ENCODE measurements at places on chromosomes 2 and 18.

DNA sequence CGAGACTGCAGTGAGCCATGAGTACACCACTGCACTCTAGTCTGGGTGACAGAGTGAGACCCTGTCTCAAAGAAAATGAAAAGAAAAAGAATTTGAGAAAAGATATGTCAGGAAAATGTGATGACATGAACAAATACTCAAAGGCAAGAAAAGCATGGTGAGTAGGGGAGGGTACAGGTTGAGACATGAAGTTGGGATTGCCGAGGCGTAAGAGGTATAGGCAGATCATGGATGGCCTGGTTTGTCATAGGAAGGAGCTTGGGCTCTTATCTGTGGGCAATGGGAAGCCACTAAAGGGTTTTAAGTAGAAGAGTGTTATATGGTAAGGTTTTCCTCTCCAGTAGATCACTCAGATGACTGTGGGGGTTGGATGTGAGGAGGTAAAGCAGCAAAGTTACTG is 32.3 kb downstream of the SPAST start:
- DNase-seq, result no peak

GRCh38 chr2:10658914-10659257 is 30.9 kb downstream of the NOL10 start:
- DNase-seq, result no peak

DNA sequence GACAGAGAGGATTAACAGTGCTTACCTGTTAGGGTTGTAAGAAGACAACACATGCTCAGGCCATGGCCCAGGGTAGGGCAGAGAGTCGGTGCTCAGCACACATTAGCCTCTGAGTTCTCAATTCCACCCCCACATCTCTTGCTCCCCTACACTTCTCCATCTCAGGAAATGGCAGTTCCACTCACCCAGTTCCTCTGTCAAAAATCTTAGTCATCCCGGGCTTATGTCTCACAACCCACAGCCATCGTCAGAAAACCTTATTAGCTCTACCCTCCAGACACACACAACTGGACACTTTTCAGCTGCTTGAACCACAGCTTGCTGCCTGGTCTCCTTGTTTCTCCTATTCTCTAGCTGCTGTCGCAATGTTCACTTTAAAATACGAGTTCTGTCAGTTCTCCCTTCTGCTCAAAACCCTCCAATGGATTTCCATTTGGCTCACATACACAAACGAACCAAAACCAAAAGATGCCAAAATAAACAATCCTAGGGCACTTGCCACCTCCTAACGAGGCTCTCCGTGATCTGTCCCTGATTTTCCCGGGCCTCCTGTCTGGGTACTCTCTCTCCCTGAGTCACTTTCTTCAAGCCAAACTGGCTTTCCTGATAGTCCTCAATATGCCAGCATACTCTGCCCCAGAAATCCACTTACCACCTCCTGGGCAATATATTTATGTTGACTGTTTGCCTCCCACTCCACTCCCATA is 89.7 kb downstream of the KCTD1 start:
- DNase-seq, result no peak

DNA sequence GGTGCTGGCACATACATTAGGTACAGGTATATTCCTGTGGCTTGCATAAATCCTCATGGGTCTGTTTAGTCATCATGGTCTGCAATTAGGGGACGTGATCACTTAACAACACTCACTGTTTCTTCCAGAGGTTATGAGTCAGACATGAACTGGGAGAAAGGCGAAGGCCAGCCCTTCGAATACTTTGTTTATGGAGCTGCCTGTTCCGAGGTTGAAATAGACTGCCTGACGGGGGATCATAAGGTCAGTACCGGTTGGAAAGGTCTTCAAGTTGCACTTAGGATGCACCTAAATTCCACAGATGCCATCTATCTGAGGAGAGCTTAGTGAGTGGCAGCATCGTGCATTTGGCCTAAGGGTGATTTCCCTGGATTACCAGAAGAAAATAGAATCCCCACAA is 76.9 kb downstream of the AOX1 start:
- DNase-seq, result no peak

- no peak for DNase-seq
These were observed 319.4 kb upstream of the KCNH7 start for GRCh38 chr2:163157891-163158496.

DNA sequence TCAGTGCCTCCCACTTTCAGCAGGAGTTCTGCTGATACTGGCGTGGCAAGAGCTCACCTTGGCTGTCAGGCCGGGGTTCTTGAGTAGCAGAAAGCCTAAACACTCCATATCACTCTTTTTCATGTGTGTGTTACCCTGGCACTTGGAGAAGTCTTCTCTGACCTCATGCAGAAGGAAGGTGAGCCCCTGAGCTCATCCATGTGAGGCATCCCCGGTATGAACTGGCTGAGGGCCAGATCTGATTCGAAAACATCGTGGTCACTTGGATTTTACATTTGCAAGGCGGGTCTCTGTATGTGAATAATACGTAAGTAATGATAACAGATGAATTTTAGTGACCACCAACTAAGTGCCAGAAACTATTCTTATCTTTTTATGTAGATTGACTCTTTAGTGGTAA is 93.6 kb downstream of the RAPGEF4 start:
- no peak for DNase-seq

- DNase-seq, result no peak
These were observed 863.9 kb downstream of the SUCLG1 start for GRCh38 chr2:83595121-83595690.

GRCh38 chr2:98009887-98010760 is 14.4 kb upstream of the TMEM131 start:
- DNase-seq, result no peak

GRCh38 chr18:62596145-62597005 is 73.5 kb downstream of the ZCCHC2 start:
- DNase-seq, result no peak

GRCh38 chr2:9160732-9161131 is 45.9 kb upstream of the ASAP2 start:
- no peak for DNase-seq

GRCh38 chr2:216690853-216691741 is 4.3 kb downstream of the IGFBP5 start:
- peak; percentile 65 for DNase-seq

GRCh38 chr2:100381240-100381639 is 36.2 kb downstream of the CHST10 start:
- DNase-seq, result peak; percentile 25

- no peak for DNase-seq
These were observed at the start of gene RSAD2 for GRCh38 chr2:6877402-6878304. Gene RSAD2, plus strand, starts transcription at chr2:6877777. Its CDS starts 24 bp downstream, at chr2:6877801.
